ENCODE measurements at places on chromosomes 5 and 9.

- no peak for DNase-seq
Measured at GRCh38 chr5:60701321-60701968, 1.5 kb upstream of the DEPDC1B start.

- no peak for DNase-seq
Measured at GRCh38 chr5:172869691-172870090, 35.6 kb downstream of the ERGIC1 start.

DNA sequence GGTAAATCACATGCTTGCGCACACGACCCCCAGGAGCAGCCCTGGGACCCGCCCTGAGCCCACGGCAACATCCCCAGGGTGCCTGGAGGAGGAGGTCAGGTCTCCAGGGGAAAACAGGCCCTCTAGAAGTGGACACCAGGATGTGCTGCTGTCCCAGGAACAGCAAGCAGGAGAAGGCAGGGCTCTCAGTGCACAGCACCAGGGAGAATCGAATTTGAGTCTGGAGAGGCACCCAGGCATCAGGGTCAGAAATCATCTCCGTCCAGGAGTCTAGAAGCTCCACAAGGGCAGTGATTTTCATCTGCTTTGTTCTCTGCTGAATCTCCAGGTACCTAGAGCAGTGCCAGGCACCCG, 93.6 kb downstream of the PAX5 start:
- no peak for DNase-seq

- DNase-seq = no peak
Measured at GRCh38 chr5:60538426-60538825, 161.5 kb downstream of the DEPDC1B start.

GRCh38 chr5:91339063-91339705, 43.9 kb downstream of the ARRDC3 start:
- DNase-seq = no peak

DNA sequence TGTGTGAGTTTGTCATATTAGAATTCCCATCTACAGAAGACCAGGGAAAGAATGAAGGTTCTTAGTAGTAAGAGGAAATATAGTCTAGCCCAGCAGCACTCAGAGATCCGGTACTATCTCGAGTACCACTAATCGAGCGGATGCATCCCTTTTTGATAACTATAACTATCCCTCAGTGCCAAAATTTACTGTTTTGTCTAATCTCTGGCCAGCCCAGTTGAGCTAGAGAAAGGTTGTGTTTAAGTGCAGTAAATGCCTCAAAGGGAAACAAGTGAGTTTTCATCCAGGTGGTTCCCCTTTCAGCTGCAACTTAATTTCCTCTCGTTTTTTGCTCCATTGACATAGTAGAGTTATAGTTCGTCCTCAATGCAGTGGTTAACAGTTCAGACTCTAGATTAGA, 146.7 kb downstream of the GPBP1 start:
- DNase-seq = no peak

DNA sequence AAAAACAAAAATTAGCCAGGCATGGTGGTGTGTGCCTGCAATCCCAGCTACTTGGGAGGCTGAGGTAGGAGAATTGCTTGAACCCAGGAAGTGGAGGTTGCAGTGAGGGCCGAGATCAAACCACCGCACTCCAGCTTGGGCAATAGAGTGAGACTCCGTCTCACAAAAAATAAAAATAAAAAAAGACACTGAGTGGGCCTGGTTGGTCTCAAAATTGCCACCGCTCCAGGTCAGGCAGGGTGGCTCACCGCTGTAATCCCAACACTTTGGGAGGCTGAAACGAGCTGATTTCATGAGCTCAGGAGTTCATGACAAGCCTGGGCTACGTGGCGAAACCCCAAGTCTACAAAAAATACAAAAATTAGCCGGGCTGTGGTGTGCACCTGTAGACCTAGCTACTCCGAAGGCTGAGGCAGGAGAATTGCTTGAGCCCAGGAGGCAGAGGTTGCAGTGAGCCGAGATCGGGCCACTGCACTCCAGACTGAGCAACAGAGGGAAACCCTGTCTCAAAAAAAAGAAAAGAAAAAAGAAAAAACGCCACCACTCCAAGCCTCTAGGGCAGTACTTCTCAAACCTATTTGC, 1.8 kb downstream of the STK10 start:
- no peak for DNase-seq

DNA sequence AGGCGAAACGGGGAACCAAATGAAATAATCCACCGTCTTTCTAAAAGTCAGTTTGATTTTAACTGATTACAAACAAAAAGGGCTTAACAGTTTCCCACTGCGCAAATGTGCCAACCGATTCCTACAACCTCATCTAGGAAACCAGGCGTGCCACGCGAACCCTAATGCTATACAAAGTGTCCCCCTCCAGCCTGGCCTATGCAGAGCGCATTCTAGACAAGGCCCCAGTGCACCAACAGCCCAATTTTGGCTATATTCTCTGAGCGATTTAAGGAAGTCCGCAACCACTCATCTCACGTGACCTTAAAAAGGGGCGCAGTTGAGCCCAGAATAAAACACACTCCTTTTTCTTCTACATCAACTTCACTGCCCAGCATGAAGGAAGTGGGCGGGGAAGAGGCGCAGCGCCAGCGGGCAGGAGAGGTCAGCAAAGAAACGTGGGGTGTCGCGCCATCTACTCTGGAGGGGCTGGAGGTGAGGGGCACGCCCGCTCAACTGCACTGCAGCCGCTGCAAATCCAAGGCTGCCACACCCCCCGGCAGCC, 779 bp downstream of the FAM13B start:
- DNase-seq = no peak

DNA sequence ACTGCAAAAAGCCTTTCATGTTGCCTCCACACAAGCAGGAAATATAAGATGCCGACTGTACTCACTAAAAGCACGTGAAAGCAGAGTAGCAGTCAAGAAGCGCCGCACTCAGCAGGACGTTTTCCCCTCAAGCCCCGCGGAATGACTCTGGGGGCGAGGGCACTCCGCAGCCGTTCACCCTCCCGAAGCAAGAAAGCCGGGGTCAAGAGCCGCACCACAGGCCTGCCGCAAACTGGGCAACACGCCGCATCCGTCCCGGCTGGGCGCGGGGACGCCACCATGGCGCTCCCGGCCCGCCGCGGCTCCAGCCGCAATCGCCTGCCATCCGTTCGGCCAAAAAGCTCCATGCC, 364 bp downstream of the RPS6 start:
- no peak for DNase-seq

DNA sequence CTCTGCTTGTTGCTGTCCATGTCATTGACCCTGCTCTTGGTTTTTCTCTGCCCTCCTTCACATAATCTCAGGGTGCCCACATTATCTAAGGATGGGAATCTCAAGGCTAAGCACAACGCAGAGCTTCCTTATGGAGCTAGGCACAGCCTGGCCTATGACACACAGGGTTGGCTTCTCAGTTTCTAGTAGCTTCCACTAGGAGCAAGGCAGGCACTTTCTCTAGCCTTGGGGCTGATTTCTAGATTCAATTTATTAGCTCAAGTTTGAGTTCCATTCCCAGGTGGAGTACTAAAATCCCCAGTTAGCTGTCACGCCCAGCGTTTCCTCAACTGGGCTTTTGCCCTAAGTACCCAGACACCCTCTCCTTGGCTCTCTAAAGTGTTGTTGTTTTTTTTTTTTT, 12.4 kb downstream of the IL4 start:
- no peak for DNase-seq

DNA sequence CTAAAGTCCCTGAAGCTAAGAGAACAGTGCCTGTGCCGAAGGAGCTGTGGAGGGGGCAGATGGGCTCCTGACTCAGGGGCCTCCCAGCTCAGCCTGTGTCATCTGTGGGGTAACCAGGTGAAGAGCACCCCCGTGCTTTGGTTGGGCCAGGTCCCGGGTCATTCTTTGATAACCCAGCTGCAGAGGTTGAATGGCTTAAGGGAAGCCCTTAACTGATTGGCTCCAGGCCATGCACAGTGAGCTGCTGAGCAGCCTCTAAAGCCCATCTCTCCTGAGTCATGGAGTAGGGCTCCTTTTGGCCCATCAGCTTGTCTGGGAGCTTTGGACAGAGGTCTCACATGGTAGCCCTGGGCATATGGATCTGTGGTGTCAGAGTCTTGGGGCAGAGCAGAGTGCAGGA, 28.7 kb downstream of the COL27A1 start:
- DNase-seq = no peak
